OCI-LY7 (cell line): ENCODE measurements at places on chromosomes 12 and 14. TPM values are rescaled to one million over a fixed set of nuclear protein-coding genes. Genes with fewer than 3 reads are reported as not detected.

The KCNH3 gene
- 0.57 TPM in 1 of 2 replicates, not detected in the other for total RNA-seq

The KRT4 gene
- total RNA-seq: not detected in 2 replicates

The KRT3 gene
- total RNA-seq: not detected in 2 replicates

DNA sequence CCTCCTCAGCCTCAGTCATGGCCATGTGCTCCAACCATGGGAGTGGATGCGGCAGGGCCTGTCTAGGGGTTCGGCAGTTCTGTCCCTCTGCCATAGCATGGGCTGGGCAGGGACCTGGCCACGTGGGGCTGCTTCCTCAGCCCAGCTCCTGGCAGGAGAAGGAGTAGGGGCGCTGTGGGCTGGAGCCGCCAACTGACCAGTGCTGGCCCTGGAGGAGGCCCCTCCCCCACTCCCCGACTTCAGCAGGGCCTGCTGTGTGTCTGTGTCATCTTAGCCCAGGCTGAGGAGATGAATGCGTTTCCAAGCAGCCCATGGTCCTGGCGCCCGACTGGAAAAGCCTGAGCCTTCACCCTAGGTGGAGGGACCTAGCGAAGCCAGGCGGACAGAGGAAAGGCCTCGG is 2.7 kb upstream of the PACS2 start:
- no peak for DNase-seq

GRCh38 chr12:13435235-13435933 is 238.9 kb downstream of the EMP1 start:
- no peak for DNase-seq
